Fibroblast of lung (primary cell): ENCODE measurements at places on chromosomes 2 and 18. TPM values are rescaled to one million over a fixed set of nuclear protein-coding genes. Genes with fewer than 3 reads are reported as not detected.

Gene TMBIM1
- 168 and 235 TPM in 2 replicates for total RNA-seq

Gene DES
- 34.7 and 69.3 TPM in 2 replicates for total RNA-seq

Gene EMILIN1
- total RNA-seq: 187 and 251 TPM in 2 replicates

Gene KCNE4
- total RNA-seq: 11.0 and 25.3 TPM in 2 replicates

Gene VRK2
- 15.2 and 24.3 TPM in 2 replicates for total RNA-seq

Gene DTYMK
- 15.2 and 25.3 TPM in 2 replicates for total RNA-seq

Gene LRP2
- total RNA-seq: under 0.01 TPM in 2 replicates

Gene ALPI
- total RNA-seq: not detected in 2 replicates

Gene MOGAT1
- not detected in 2 replicates for total RNA-seq

Gene ACMSD
- not detected in 2 replicates for total RNA-seq

Gene STAT4
- 0.51 and 0.66 TPM in 2 replicates for total RNA-seq

Gene CNDP1
- not detected in 2 replicates for total RNA-seq

Gene RESP18
- total RNA-seq: not detected in 2 replicates

Gene AMER3
- total RNA-seq: not detected in 2 replicates

DNA sequence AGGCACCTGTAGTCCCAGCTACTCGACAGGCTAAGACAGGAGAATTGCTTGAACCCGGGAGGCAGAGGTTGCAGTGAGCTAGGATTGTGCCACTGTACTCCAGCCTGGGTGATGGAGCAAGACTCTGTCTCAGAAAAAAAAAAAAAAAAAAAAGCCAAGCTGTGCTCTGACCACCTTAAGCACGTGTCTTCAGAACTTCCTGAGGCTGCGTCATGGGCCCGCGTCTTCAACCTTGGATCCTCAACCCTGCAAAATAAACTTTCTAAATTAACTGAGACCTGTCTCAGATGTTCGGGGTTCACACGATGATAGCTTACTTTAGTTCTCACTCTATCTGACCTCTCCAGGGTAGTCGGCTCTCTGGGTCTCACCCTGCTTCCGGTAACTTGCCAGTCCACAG lies 65.8 kb upstream of the CABLES1 start:
- H3K4me3 ChIP-seq: no peak overlapping the region
- H3K4me1 ChIP-seq: no peaks in the 10 kb centered on the region
- no peak for DNase-seq
- no peak overlapping the region for H3K27ac ChIP-seq
- no peaks in the 10 kb centered on the region for H3K36me3 ChIP-seq

DNA sequence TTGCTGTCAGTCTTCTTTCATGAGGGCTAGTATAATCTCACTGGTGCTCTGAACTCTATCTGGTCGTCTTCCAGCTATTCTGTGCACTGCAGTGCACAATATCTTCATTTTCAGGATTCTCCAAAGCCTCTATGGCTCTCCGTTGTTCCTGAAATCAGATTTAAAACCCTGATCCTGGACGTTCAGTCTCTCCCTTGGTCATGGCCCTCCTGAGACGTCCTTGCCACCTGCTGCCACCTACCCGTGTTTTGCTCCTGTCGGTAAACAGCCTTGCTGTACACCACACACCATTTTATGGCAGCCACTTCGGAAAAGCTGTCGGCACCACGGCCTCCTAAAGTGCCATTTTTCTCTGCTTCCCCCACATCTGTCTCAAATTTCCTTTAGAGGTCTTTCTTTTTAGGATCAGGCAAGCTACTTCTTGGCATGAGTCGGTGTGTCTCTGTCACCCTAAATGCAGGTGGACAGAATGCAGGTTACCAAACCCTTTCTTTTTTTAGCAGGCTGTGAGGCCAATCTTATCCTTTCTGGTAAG lies 170.0 kb downstream of the HRH4 start:
- H3K4me1 ChIP-seq: peaks cover 5% of the 10 kb centered on the region
- no peak overlapping the region for H3K4me3 ChIP-seq
- H3K36me3 ChIP-seq: no peaks in the 10 kb centered on the region
- H3K27ac ChIP-seq: no peak overlapping the region
- H3K27me3 ChIP-seq: no peaks in the 10 kb centered on the region

GRCh38 chr2:184628051-184628450 lies 29.7 kb downstream of the ZNF804A start:
- no peak overlapping the region for H3K4me3 ChIP-seq
- no peaks in the 10 kb centered on the region for H3K36me3 ChIP-seq

GRCh38 chr2:157751462-157752058 lies 122.9 kb upstream of the ACVR1C start:
- H3K36me3 ChIP-seq: no peaks in the 10 kb centered on the region
- DNase-seq: peak; percentile 77
- no peak overlapping the region for H3K4me3 ChIP-seq
- H3K4me1 ChIP-seq: peaks cover 11% of the 10 kb centered on the region

DNA sequence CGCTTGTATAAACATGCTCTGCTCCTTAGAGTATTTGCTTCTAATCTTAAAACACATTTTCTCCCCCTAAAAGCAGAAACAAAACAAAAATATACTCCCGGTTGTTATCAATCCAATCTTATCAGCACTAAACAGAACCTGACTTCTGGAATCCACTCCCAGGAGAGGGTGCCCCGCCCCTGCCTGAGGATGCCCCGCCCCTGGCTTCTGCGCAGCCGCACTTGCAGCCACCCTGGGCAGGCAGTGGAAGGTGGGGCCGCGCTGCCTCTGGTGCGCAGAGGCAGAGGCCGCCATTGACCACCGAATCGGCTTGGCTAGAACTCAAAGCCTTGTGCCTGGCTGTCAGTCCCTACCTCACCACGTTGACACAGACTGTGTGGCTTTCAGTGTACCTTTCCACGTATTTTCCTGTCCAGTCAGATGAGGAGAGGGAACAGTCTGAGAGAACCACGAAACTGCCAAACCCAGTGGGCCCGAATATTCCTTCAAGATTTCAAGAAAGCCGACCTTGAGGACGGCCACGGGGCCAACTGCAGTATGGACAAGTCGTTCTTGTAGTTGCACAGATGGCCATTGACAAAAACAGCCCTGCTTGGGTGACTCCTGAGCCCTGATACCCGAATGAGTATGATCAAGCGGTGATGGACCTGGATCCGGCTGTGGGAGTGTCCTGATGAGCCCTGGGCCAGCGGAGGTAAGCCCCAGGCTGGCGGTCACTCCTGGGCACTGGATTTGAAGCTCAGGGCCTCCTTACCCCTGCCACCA lies 46.2 kb upstream of the ARHGAP28 start:
- H3K4me1 ChIP-seq: no peaks in the 10 kb centered on the region
- no peak overlapping the region for H3K4me3 ChIP-seq
- no peaks in the 10 kb centered on the region for H3K36me3 ChIP-seq
- DNase-seq: no peak

DNA sequence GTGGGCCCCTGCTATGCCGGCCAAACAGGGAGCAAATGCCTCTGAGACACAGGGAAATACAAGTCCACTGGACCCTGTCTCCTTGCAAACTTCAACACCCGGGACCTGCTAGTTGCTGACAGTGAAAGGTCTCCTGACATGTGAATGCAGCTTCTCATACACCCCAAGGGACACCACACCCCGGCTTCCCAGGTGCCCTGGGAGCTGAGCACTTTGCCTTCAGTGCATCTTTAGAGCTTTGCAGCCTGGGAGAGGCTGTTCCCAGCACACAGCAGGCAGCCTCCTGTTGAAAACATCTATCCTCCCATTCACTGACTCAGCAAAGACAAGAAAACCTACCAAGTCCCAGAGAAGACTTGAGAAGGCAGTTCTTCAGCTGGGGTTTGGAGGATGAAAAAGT lies 143.4 kb downstream of the COL6A3 start:
- no peak for DNase-seq
- no peaks in the 10 kb centered on the region for H3K27me3 ChIP-seq
- H3K27ac ChIP-seq: no peak overlapping the region
- H3K4me1 ChIP-seq: peaks cover 3% of the 10 kb centered on the region
- H3K36me3 ChIP-seq: no peaks in the 10 kb centered on the region

GRCh38 chr2:75571730-75572430 lies 11.1 kb upstream of the EVA1A start:
- no peaks in the 10 kb centered on the region for H3K27me3 ChIP-seq
- H3K4me1 ChIP-seq: peaks cover 7% of the 10 kb centered on the region
- DNase-seq: peak; percentile 47
- peak overlapping the region; percentile 46 for H3K27ac ChIP-seq
- no peak overlapping the region for H3K4me3 ChIP-seq

DNA sequence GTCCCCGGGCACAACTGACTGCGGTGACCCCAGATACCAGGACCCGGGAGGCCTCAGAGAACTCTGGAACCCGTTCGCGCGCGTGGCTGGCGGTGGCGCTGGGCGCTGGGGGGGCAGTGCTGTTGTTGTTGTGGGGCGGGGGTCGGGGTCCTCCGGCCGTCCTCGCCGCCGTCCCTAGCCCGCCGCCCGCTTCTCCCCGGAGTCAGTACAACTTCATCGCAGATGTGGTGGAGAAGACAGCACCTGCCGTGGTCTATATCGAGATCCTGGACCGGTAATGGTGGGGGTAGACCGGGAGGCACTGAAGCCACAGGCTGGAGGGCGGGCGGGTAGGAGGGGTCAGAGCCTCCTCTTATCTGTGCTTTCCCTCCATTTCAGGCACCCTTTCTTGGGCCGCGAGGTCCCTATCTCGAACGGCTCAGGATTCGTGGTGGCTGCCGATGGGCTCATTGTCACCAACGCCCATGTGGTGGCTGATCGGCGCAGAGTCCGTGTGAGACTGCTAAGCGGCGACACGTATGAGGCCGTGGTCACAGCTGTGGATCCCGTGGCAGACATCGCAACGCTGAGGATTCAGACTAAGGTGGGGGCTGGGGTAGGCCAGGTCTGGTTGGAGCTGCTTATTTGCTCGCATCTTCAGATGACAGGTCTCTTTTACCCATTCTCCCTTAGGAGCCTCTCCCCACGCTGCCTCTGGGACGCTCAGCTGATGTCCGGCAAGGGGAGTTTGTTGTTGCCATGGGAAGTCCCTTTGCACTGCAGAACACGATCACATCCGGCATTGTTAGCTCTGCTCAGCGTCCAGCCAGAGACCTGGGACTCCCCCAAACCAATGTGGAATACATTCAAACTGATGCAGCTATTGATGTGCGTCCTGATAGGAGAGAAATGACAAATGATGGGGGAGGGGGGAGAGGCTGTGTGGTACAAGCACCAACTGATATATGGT lies 780 bp downstream of the HTRA2 start:
- H3K4me3 ChIP-seq: peak overlapping the region; percentile 80
- peak overlapping the region; percentile 63 for H3K27ac ChIP-seq
- DNase-seq: peak; percentile 41

DNA sequence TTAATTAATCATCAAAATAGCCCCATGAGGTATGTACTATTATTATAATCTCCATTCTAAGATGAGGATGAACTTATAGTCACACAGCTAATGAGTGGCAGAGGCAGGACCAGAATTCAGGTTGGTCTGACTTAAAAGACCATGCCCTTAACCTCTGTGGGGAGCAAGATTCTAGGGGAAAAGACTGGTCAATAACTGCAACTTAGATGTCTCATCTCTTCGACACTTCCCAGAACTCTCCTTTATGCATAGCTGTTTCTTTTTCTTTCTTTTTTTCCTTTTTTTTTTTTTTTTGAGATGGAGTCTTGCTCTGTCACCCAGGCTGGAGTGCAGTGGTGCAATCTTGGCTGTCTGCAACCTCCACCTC lies 66.3 kb upstream of the RTN4 start:
- peaks cover 34% of the 10 kb centered on the region for H3K4me1 ChIP-seq
- no peak for DNase-seq
- no peaks in the 10 kb centered on the region for H3K27me3 ChIP-seq
- no peaks in the 10 kb centered on the region for H3K36me3 ChIP-seq
- no peak overlapping the region for H3K4me3 ChIP-seq

- H3K36me3 ChIP-seq: no peaks in the 10 kb centered on the region
- H3K27ac ChIP-seq: no peak overlapping the region
- peaks cover 6% of the 10 kb centered on the region for H3K4me1 ChIP-seq
- no peak for DNase-seq
Observed at GRCh38 chr2:105522645-105523044, 123.8 kb upstream of the FHL2 start.

- H3K27ac ChIP-seq: no peak overlapping the region
- H3K27me3 ChIP-seq: no peaks in the 10 kb centered on the region
- no peak for DNase-seq
- no peak overlapping the region for H3K4me3 ChIP-seq
Observed at GRCh38 chr18:34840256-34840826, 130.2 kb downstream of the DTNA start.

- H3K4me3 ChIP-seq: no peak overlapping the region
- no peaks in the 10 kb centered on the region for H3K36me3 ChIP-seq
- H3K4me1 ChIP-seq: peaks cover 13% of the 10 kb centered on the region
- no peak overlapping the region for H3K27ac ChIP-seq
- H3K27me3 ChIP-seq: no peaks in the 10 kb centered on the region
Observed at GRCh38 chr2:45897842-45898241, 246.4 kb downstream of the PRKCE start.

DNA sequence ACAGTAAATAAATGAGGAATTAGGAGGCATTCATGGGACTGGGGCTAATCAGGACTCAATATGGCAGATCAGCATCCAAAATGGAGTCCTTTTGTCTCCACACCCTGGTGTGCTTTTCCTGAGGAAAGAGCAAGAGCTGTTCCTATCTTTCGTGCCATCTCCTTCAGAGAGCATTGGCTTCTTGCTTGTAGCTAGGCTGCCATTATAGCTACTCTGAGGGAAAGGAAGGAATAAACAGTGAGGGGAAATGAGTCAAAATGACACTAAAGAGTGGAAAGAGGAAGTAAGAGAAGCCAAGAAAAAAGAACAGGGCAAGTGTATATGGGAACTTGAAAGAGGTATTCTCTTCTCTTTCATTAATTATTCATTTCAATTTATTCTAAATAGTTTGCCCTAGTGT lies 8.4 kb upstream of the NMI start:
- DNase-seq: no peak
- H3K4me3 ChIP-seq: no peak overlapping the region
- H3K27ac ChIP-seq: no peak overlapping the region
- H3K36me3 ChIP-seq: no peaks in the 10 kb centered on the region
- no peaks in the 10 kb centered on the region for H3K4me1 ChIP-seq

GRCh38 chr18:44651918-44652572 lies 28.6 kb upstream of the SETBP1 start:
- H3K4me1 ChIP-seq: no peaks in the 10 kb centered on the region
- H3K36me3 ChIP-seq: no peaks in the 10 kb centered on the region
- H3K27me3 ChIP-seq: no peaks in the 10 kb centered on the region
- H3K4me3 ChIP-seq: no peak overlapping the region
- no peak for DNase-seq
- H3K27ac ChIP-seq: no peak overlapping the region

- no peak overlapping the region for H3K4me3 ChIP-seq
- H3K27ac ChIP-seq: no peak overlapping the region
- H3K4me1 ChIP-seq: no peaks in the 10 kb centered on the region
- H3K36me3 ChIP-seq: no peaks in the 10 kb centered on the region
- H3K27me3 ChIP-seq: no peaks in the 10 kb centered on the region
Observed at GRCh38 chr18:52546686-52547346, 206.8 kb downstream of the DCC start.

GRCh38 chr2:215756346-215756730 lies 257.0 kb downstream of the MREG start:
- H3K27me3 ChIP-seq: no peaks in the 10 kb centered on the region
- H3K36me3 ChIP-seq: no peaks in the 10 kb centered on the region
- no peak overlapping the region for H3K4me3 ChIP-seq
- no peak overlapping the region for H3K27ac ChIP-seq
- peaks cover 3% of the 10 kb centered on the region for H3K4me1 ChIP-seq
- no peak for DNase-seq
